ENCODE measurements at places on chromosomes 1 and 21.

- DNase-seq = no peak
Measured at GRCh38 chr1:47849005-47849521, 148.1 kb downstream of the TRABD2B start.

DNA sequence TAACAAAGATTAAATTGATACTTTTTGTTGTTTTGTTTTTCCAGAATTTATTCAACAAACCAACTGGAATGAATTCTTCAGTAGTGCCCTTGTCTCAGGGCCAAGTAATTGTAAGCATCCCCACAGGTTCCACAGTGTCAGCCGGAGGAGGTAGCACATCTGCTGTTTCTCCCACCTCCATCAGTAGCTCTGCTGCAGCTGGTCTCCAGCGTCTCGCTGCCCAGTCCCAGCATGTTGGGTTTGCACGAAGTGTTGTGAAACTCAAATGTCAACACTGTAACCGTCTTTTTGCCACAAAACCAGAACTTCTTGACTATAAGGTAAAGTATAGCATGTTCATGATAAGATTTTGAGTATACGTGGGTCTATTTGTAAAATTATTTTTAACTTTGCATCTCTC is 118.5 kb downstream of the ZMYM4 start:
- DNase-seq = no peak

GRCh38 chr1:227779685-227780084 is 35.8 kb upstream of the PRSS38 start:
- no peak for DNase-seq

GRCh38 chr21:16568661-16569060 is 838.9 kb downstream of the USP25 start:
- DNase-seq = no peak

GRCh38 chr21:33811167-33812010 is 104.2 kb downstream of the ATP5PO start:
- no peak for DNase-seq

DNA sequence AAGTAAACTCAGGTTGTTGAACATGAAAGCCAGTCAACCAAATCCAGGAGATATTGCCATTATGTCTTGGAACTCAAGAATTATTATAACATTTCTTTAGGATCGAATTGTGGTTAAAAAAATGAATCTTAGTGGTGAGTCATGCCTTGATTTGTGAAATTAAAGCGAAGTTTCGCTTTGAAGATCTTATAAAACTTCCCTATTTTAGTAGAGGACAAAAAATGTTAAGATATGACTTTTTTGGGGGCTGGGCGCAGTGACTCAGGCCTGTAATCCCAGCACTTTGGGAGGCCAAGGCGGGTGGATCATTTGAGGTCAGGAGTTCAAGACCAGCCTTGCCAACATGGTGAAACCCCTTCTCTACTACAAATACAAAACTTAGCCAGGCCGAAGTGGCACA is 39.5 kb upstream of the PTBP2 start:
- no peak for DNase-seq

DNA sequence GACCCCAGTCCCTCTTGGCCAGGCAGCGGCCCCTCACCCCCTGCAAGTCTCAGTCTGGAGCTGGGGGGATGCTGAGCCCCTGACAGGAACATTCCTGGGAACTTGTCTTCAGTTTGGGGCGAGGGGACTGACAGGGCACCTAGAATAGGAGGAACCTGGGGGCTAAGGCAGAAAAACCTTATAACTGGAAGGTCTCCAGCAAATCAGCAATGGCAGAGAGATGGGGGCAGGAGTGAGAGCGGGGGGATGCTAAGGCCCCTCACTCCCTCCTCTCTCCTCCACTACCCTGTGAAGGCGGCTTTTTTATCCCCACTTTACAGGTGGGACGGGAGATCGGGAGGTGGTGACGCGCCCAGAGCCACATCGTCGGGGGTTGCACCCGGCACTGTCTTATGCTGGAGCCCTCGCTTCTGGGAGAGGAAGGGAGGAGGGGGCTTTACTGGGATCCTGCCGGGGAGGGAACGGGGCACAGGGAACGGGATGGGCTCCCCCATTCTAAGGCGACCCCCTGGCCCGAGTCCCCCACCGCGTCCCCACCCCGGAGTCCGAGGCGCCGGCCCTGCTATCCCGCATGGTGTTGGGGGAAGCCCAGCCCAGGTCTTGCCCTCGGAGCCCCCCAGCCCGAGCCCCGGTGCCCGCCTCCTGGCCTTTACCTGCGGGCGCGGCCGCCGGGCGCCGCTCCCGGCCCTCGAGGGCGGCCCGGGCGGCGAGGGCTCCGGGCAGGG is 456 bp downstream of the COL8A2 start:
- no peak for DNase-seq

- no peak for DNase-seq
Measured at GRCh38 chr1:60569189-60569588, 495.6 kb upstream of the C1orf87 start.

GRCh38 chr21:40792691-40793456 is 54.1 kb downstream of the DSCAM start:
- no peak for DNase-seq

GRCh38 chr1:109138358-109138757 is 24.4 kb downstream of the ELAPOR1 start:
- no peak for DNase-seq

DNA sequence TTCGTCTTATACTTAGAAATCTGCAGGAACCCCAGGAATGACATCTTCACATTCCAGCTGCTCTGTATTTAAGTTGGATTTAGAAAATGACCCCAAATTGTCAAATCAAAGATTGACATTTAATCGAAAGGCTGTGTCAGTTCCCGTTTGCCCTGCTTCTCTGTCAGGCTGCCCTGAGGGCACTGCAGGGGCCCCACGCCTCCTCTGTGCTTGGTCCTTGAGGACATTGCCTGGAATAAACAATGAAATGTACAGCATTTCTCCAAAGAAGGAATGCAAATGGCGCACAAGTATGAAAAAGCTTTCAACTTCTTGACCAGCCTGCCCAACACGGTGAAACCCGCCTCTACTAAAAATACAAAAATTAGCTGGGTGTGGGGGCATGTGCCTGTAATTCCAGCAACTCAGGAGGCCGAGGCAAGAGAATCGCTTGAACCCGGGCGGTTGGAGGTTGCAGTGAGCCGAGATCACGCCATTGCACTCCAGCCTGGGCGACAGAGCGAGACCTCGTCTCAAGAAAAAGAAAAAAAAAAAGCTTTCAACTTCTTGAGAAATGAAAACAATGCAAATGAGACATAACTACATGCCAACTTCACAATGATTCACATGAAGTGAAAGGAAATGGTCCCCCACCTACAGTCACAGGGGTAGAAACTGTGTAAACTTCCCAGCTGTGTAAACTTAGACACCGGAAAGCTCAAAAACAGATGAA is 3.0 kb downstream of the TMPRSS3 start:
- no peak for DNase-seq

- DNase-seq = no peak
Measured at GRCh38 chr1:213179784-213180183, 128.7 kb downstream of the RPS6KC1 start.

DNA sequence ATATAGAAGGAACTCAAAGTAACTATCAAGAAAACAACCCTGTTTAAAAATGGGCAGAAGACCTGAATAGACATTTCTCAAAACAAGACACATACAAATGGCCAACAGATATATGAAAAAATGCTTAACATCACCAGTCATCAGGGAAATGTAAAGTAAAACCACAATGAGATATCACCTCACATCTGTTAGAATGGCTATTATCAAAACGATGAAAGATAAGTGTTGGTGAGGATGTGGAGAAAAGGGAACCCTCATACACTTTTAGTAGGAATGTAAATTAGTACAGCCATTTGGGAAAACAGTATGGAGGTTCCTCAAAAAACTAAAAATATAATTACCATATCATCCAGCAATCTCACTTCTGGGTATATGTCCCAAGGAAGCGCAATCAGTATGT is 3.0 kb downstream of the CTSS start:
- DNase-seq = no peak

DNA sequence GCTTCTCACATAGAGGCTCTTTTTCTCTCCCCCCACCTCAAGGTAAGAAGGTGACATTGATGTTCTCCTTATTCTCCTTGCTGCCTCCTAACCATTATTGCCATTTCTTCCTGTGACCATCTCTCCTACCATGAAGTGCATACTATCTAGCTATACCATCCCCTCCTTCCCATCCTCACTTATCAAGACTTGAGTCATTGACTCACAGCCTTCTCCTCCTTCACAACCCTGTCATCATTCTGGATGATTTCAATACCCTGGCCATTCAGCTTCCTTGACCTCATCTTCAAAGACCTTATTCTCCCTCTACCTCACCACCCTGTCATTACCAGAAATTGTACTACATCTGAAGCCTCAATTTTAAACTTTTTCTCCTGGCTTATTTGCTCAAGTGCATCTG is 10.9 kb upstream of the HIPK1 start:
- no peak for DNase-seq

GRCh38 chr1:55054396-55054795 is 15.0 kb downstream of the PCSK9 start:
- no peak for DNase-seq

DNA sequence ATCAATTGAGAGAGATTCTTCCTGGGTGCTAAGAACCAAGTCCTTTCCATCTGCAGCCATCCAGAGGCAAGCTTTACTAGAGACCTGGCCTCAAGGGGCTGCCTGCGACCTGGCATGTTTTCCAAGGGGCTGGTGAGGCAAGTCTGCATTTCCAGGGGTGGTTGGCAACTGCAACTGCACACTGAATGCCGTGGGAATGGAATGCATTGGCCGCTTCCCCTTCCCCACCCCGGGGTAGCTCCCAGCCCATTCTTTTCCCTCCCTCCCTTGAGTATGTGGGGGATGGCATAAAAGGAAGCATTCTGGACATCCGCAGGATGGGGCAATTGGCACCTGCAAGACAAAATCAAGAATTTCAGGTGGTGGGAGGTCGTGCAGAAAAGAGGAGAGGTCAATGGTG is 155.1 kb downstream of the IGSF21 start:
- DNase-seq = no peak

- peak; percentile 65 for DNase-seq
Measured at GRCh38 chr1:212637902-212638301, 29.3 kb downstream of the ATF3 start.

- DNase-seq = peak; percentile 85
Measured at GRCh38 chr1:230986976-230987375, 8.1 kb downstream of the ARV1 start.

DNA sequence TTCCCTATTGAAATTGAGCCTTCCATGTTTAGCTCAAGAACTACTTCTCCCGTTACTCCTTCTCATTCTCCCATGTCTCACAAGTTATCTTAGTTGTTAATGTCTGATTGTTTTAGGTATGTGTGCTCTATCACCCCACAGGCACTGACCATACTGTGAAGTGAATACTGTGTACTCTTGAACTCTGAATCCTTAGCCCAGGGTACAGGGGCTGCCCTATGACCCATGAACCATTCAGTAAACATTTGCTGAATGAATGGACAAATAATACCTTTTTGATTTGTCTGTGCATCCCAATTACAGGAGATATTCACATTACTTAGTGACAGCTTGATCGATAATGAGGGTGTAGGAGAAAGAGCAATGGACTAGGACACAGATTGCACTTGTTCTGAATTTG is 169.4 kb upstream of the BEND5 start:
- no peak for DNase-seq

GRCh38 chr1:91821126-91821868 is 64.7 kb downstream of the TGFBR3 start:
- DNase-seq = no peak

DNA sequence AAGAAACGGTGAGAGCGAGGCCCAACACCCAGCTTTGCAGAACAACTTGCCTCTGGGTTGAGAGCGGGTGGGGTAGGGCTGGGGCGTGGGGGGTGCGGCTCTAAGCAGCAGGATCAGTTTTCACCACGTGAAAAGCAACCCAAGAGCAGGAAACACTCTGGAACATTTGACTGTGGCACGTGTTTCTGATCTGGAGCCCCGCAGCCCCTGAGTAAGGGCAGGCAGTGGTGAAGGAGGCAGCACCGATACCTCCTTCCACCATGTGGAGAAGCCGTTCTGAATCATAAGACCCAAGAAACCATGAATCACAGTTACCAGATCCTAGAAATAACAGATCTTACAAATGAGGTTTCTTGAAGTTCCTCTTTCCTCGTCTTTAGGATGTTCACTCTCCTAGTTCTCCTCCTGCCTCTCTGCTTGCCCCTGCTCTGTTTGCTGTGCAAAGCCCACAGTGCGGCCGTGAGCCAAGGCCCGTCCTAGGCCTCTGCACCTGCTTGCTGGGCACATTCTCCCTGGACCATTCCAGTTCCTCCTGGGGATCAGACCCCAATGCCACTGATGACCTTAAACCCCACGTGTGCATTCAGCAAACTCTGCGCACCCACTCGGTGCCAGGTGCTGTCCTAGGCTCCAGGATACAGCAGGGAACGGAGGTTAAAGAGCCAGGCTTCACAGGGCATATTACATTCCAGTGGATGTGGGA is 31.9 kb downstream of the SLC1A7 start:
- DNase-seq = peak; percentile 73

DNA sequence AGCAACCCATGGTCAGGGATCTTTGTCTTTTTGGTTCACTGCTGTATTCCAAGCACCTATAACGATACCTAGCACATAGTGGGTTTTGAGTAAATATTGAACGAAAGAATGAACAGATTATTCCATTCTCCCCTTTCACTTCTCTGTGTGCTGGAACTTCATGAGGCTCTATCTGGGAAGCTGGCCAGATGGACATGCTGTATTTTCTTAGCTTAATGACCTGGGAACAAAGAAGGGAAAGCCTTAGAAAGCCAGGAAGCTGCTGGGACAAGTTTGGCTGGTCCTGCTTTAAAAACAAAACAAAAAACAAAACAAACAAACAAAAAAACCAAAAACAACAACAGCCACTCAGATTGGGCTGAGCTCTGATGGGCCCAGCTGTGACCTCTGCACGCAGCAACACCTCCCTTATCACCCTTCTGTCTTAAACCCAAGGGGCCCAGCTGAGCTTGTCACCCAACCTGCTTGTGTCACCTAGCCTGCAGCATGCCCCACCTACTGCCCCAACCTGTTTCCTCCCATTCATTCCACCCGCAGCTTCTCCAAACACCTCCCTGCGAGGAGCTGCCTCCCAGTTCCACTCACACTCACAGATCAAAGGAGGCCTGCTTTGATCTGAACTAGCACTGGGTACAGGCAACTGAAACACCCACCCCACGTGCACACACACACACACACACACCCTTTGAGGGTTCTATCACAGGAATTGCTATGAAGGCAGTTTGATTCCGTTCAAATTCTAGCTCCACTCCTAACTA is 37.1 kb downstream of the SLC30A1 start:
- no peak for DNase-seq

DNA sequence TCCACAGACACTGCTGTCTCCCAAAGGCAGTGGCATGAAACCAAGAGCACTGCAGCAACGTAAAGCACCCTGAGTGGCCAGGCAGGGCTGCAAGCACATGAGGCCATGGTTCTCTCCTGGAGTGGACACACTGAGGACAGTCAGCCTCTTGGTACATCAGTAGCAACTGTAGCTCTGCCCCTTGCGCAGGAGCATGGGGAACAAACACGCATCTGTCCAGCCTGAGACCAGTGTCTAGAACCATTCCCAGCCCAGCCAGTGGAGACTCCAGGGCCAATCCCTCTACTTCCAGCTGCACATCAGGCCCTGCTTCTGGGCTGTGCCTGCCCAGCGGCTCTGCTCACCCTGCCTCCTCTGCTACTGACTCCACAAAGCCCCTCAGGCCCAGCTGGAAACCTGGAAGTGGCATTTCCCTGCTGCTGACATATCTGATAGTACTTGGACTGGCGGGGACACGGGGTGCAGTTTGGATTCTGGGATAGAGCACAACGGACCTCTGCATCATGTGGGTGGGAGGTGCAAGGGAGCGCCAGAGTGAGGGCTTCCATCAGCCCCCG is 49.0 kb downstream of the TOR1AIP2 start:
- no peak for DNase-seq
